Esophagus squamous epithelium (tissue), 5 donors: ENCODE measurements at places on chromosomes 7 and 10. TPM values are rescaled to one million over a fixed set of nuclear protein-coding genes. Genes with fewer than 3 reads are reported as not detected.

GRCh38 chr7:44580945-44581878 is 819 bp downstream of the TMED4 start:
- peak overlapping the region; percentile 96 for H3K27ac ChIP-seq
- peaks cover 33% of the 10 kb centered on the region for H3K4me1 ChIP-seq
- no peaks in the 10 kb centered on the region for H3K27me3 ChIP-seq
- peaks cover 7% of the 10 kb centered on the region for H3K36me3 ChIP-seq

DNA sequence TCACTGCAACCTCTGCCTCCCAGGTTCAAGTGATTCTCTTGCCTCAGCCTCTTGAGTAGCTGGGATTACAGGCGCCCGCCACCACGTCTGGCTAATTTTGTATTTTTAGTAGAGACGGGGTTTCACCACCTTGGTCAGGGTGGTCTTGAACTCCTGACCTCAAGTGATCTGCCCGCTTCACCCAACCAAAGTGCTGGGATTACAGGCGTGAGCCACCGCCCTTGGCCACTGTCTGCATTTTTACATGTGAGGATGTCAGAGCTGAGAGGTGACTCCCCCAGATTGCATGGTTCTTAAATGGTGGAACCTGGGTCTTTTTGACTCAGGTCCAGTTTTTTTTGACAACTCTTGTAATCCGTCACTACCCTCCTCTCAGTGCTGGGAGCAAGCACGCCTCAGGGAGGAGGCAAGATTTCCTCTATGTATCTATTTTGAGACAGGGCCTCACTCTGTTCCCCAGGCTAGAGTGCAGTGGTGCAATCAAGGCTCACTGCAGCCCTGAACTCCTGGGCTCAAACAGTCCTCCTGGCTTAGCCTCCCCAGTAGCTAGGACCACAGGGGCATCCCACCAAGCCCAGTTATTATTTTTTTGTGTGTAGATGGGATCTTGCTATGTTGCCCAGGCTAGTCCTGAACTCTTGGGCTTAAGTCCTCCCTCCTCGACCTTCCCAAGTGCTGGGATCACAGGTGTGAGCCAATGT is 1.2 kb upstream of the SRRT start:
- H3K27me3 ChIP-seq, result no peaks in the 10 kb centered on the region
- peaks cover 45% of the 10 kb centered on the region for H3K4me1 ChIP-seq

DNA sequence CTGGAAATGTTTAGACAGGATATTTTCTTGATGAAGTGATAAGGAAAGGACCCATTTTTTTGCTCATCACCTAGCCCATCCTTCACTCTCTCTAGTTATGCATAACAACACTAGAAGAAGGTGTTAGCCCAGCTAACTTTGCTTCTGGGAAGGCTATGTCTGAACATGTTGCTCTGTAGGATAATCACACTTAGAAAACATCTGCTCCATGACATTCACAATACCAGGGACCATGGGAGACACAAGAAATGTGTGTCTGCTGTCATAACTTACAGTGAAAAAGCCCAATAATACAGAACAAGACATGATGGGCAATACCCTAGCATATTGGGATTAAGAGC is 13.9 kb upstream of the ZNF282 start:
- DNase-seq, result no peak
- peak overlapping the region; percentile 48 for H3K27ac ChIP-seq
- no peaks in the 10 kb centered on the region for H3K4me1 ChIP-seq

DNA sequence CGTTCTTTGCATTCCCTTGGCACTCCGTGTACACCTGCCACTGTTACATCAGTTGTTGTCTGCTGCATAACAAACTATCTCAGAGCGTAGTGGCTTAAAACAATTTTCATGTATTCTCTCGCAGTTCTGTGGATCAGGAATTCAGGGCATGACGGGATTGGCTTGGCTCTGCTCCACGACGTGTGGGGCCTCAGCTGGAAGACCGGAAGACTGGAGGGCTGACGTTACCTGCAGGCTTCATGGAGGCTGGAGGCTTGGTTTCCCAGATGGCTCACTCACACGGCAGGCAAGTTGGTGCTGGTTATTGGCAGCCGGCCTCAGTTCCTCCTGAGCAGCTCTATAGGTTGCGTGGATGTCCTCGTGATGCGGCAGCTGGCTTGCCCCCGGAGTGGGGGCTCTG is 25.5 kb downstream of the NYAP1 start:
- no peak overlapping the region for H3K4me3 ChIP-seq
- no peaks in the 10 kb centered on the region for H3K27me3 ChIP-seq
- H3K36me3 ChIP-seq, result no peaks in the 10 kb centered on the region
- no peaks in the 10 kb centered on the region for H3K4me1 ChIP-seq
- no peak for DNase-seq
- H3K27ac ChIP-seq, result peak overlapping the region; percentile 52

DNA sequence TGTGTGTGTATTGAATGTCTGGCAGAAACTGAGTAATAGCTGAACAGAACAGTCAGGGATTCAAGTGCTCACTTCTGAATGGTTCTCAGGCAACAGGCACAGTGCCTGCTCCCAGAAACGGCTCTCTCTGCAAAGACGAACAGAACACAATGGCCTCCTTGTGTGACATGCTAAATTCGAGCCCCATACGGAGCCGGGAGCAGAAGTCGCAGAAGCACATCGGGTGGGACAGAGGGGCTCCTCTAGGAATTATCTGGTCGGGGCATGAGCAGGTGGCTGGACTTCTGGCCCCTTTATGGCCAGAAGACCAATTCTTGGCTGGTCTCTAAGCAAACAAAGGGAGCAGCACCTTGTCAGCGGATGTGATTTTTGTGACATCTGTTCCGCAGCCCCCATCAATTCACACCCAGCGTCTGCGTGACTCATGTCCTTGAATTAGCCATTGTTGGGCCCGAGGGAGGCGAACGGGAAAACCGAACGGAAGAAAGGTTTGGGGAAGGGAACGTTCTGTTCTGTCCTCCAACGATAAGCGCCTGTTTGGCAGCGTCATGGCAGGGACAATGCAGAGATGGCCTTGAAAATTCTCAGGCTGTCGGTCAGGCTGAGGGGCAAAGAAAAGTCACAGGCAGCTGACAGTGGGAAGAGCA is 47.3 kb upstream of the NPTX2 start:
- H3K4me3 ChIP-seq, result no peak overlapping the region
- DNase-seq, result no peak
- no peaks in the 10 kb centered on the region for H3K27me3 ChIP-seq

The PNLIP gene
- total RNA-seq, result not detected

The OPN1SW gene
- not detected for total RNA-seq

The GTF2IRD1 gene
- total RNA-seq, result 27.5 TPM
